Cortex of kidney (tissue), 1 donor: ENCODE measurements at places on chromosomes 1 and 21.

GRCh38 chr1:69294171-69294570 lies 273.6 kb upstream of the LRRC7 start:
- no peak for DNase-seq

DNA sequence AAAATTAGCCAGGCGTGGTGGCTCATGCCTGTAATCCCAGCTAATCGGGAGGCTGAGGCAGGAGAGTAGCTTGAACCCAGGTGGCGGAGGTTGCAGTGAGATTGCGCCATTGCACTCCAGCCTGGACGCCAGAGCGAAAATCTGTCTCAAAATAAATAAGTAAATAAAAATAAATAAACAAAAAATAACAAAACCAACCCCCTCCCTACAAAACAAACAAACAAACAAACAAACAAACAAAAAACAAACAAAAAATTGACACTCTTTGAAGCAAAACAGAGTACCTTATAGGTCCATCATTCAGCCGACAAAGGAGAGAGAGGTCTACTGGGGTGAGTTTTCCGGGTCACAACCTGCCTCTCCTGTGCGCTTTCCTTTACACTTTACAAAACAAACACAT lies 5.4 kb upstream of the KDF1 start:
- DNase-seq: no peak

DNA sequence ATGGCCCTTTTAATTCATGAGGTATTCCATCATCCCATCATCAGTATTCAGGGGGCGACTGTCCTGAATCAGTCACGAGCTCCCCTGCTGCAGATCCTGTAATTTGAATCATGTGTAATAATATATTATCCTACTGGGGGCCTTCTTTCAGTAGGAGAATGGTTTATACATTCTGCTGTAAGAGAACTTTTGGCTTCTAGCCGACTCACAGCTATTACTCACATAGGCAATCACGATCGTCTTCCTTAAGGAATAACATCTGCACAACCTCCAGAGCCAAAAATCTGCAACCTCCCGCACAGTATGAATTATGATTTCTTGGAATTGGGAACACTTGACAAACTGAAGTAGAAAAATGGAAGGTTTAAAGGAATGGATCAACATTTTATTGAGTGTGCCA lies 343.0 kb downstream of the USP25 start:
- no peak for DNase-seq

GRCh38 chr21:23809573-23809972 lies 1797.7 kb downstream of the MRPL39 start:
- DNase-seq: no peak

DNA sequence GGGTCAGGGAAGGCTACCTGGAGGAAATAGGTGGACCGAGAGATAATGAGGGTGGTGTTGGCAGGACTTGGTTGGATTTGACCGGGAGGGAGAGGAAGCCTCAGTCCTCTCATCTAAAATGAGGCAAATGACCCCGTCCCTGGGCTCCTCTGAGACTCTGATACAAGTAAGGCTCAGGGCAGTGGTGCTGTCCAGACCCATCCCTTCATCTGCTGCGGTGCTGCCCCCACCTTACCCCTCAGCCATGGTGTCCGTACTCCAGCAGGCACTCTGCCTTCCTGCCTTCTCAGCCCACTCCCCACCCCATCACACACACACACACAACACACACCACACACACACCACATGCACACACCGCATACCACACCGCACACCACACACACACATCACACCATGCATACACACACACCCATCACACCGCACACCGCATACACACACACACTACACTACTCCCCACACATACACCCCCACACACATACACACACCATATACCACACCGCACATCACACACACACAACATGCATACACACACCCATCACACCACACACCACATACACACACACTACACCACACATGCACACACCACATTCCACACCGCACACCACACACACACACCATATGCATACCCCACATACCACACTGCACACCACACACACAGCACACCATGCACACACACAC lies 29.4 kb upstream of the SLC26A9 start:
- DNase-seq: no peak

DNA sequence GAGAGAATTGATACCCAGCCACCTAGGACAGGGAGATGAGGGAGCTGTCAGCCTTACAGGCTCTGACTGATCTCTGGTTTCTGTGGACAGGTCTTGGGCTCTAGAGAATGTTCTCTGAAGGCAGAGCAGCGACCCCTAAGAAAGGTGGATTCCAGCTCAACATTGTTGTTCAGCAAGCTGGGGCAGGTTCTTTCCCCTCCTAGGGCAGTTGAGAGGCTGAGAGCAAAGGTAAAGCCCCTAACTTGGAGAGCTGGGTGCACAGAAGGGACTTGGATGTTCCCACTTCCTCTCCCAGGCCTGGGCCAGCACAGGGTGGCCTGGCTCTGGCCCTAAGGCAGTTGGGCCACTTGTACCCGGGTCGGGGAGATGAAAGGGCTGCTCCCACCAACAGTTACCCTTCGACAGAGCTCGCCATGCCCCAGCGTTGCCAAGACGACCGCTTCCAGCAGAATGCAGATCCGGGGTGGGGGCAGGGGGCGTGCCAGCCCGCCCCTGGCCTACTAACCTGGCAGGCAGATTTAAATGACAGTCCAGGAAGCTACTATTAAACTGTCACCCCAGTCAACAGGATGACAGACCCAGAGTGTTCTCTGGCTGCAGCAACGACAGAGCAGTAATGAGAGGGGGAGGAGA lies 31.6 kb downstream of the LRP8 start:
- DNase-seq: no peak

DNA sequence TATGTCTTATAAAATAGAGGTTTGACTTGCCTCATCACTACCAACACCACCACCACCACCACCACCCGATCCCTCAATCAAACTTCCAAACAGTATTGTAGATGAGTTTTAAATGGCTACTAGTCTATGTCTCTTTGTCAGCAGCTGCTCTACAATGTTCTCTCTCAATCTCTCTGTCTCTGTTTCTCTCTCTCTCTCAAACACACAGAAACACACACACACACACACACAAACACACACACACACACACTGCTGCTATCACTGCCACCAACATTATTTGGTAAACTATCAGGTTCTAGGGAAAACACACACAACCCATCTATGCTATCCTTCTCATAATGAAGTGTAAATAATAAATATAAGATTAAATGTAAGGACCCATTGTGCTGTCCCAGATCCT lies 2.4 kb downstream of the TNFSF4 start:
- no peak for DNase-seq

GRCh38 chr1:171245458-171246064 lies 2.7 kb upstream of the FMO1 start:
- DNase-seq: no peak

GRCh38 chr1:189706594-189706993 lies 771.1 kb downstream of the BRINP3 start:
- DNase-seq: no peak

DNA sequence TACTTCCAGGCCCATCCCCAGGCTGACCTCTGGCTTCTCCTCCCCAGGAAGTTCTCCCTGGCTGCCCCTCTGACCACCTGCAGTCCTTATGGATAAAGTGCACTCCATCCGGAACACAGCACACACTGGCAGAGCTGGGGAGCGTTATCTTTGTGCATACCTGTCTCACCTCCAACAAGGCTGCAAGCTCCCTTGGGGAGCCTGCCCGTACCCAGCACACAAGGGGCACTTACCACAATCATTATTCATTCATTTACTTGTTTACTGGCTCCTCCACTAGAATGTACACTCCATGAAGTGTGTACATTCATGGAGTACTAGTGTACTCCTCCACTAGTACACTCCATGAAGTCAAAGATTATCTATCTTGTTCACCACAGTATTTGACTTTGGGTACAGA lies 30.3 kb downstream of the GLIS1 start:
- no peak for DNase-seq

DNA sequence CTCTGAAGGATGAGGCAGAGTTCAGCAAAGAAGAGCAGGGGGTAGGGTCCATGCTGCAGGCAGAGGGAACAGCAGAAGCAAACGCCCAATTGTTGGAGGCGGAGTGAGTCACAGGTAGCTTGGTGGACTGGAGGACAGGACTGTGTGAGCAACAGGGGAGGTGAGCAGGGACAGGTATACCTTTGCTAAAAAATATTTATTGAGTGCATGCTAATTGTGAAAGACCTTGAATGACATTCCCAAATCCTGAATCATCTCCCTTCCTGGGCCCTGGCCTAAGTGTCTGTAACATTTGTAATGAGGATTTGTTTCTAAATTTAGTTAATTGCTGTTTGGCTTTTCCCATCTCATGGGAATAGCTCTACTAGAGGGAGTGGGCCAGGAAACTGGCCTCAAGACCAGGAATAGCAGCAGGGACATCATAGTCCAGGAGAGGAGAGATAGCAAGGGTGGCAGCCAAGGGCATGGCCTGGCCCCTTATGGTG lies 123.7 kb downstream of the FOXD2 start:
- DNase-seq: no peak

- DNase-seq: no peak
Measured at GRCh38 chr1:41977326-41977725, 58.6 kb upstream of the HIVEP3 start.

DNA sequence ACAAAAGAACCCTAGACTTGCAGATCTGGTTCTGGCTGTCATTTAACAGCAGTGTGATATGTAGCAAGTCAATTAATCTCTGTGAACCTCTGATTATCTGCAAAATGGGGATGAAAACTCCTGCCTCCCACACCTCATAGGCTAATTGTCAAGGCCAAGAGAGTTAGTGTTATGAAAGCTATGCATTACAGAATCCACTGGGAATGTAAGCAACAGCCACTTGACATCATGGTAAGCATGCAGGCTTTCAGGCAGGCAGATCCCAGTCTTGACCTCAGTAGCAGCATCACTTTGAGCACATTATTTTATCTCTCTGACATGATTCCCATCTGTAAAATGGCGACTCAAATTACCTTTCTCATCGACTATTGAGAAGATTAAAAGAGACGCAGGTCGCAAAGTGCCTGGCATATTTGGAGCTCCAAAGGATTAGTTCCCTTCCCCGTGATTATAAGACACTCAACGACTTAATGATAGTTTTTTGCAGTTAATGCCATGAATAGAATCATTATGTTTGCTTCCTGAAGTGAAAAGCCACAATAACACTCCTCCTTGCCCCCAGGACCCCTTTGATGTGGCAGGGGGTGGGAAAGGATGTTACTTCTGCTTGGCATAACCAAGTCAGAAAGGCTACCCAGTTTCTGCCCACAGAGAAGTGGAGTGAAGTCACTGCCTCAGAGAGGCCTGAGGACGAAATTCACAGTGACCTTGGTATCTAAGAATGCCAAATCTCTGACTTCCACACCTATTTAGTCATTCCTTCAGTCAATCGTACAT lies 273.0 kb upstream of the NFIA start:
- DNase-seq: no peak

GRCh38 chr1:181102841-181103240 lies 14.3 kb downstream of the IER5 start:
- DNase-seq: no peak

- no peak for DNase-seq
Measured at GRCh38 chr1:241332987-241333386, 24.0 kb downstream of the RGS7 start.

GRCh38 chr1:232600424-232601258 lies 29.3 kb downstream of the SIPA1L2 start:
- no peak for DNase-seq

GRCh38 chr21:25952306-25952705 lies 217.5 kb downstream of the GABPA start:
- no peak for DNase-seq

- DNase-seq: no peak
Measured at GRCh38 chr1:198187973-198188588, 31.3 kb downstream of the NEK7 start.

- DNase-seq: no peak
Measured at GRCh38 chr21:25304611-25305010, 302.7 kb downstream of the MRPL39 start.

- DNase-seq: peak; percentile 20
Measured at GRCh38 chr1:89632657-89633247, at the start of gene LRRC8C. LRRC8C (plus strand) TSS chr1:89633120; CDS start chr1:89686474, 53,354 bp downstream.

DNA sequence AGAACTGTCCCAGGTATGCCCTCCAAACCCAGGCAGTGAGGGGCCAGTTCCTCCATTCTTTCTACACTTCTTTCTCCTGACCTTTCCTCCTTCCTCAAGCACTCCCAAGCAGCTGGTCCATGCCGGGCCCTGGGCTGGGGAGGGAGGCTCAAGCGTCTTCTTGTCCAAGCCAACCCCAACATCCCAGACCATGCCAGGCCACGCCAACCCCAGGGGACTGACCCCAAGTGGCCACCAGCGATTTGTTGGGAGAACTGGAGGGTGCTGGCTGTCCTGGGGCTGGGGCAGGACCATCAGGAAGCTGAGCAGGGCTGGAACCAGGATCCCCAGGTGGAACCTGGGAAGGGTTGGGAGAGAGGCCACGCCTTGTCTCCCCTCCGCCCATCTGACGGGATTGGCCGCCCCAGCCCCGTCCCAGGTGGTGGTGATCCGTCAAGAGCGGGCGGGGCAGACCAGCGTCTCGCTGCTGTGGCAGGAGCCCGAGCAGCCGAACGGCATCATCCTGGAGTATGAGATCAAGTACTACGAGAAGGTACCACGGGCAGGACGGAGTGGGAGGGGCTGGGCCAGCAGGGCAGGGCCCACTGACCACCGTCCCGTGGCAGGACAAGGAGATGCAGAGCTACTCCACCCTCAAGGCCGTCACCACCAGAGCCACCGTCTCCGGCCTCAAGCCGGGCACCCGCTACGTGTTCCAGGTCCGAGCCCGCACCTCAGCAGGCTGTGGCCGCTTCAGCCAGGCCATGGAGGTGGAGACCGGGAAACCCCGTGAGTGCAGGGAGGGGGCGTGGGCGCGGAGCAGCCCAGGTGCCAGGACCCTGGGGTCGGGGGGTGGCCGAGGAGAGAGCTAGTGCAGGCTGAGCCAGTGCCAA lies 29.9 kb downstream of the EPHA8 start:
- no peak for DNase-seq

- DNase-seq: no peak
Measured at GRCh38 chr1:52559875-52560274, 7.0 kb upstream of the TUT4 start.

DNA sequence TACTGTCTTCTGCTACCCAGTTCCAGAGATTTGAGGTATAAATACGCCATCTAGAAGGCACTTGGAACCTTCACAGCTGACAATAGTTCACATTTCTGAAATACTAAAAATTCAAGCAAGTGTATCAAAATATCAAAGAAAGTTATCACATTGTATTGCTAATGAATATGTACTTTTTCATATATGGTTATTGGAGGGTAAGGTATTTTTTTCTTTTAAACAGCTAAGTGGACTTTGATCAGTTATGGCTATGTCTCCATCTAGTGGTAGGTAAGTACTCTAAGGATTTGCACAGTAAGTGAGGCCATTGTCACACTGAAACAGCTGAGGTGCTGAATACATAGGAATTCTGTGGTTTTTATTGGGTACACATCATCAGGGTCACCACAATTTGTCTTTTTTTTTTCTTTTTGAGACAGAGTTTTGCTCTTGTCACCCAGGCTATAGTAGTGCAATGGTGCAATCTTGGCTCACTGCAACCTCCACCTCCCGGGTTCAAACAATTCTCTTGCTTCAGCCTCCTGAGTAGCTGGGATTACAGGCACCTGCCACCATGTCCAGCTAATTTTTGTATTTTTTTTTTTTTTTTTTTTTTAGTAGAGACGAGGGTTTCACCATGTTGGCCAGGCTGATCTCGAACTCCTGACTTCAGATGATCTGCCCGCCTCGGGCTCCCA lies 49.1 kb upstream of the CR2 start:
- DNase-seq: no peak
